ENCODE measurements at places on chromosomes 16 and 17. TPM values are rescaled to one million over a fixed set of nuclear protein-coding genes. Genes with fewer than 3 reads are reported as not detected.

The DBNDD1 gene
- total RNA-seq = 1.4 TPM

The P2RX5 gene
- 60.1 TPM for total RNA-seq

The SRCIN1 gene
- 0.72 TPM for total RNA-seq

DNA sequence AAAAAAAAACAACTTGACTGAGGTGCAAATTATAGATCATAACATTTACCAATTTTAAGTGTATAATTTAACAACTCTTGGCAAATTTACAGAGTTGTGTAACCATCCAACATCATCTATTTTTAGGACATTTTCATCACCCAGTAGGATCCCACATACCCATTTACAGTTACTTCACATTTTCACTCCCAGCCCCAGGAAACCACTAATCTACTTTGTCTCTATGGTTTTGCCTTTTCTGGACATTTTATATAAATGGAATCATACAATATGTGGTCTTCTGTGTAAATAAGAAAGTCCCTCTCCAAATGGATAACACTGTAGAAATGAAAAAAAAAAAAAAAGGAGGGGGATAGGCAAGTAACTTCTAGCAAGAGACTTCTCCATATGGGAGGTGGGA lies 26.1 kb upstream of the XYLT1 start:
- DNase-seq = no peak

GRCh38 chr17:76032073-76032779 lies 5.1 kb upstream of the EVPL start:
- no peak for DNase-seq

DNA sequence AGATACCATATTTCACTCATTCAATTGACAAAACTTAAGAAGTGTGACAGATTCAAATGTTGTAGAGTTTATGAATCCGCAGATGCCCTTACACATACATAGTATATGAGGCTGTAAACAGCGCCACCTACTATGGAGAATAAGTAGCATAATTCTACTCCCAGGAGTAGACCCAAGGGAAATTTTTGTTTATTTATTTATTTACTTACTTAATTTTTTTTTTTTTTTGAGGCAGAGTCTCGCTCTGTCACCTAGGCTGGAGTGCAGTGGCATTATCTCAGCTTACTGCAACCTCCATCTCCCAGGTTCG lies 35.5 kb downstream of the GAN start:
- no peak for DNase-seq

DNA sequence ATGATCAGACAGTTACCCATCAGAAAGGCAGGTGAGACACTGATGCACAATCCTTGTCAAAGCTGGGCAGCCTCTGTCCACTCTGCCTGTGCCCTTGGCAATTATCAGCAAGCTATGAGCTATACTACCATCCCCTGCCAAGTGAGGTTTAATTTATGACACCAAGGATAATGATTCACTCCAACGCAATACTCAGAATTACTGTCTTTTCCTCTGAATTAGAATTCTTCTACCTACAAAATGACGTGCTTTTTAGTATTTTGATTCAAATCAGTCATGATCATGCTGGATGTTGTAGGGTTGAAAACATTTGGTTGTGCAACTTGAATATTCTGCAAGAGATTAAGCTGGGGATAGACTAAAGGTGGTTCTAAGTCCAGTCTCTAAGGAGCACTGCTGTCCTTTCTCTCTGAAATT lies 116.8 kb upstream of the SOX9 start:
- DNase-seq = no peak

DNA sequence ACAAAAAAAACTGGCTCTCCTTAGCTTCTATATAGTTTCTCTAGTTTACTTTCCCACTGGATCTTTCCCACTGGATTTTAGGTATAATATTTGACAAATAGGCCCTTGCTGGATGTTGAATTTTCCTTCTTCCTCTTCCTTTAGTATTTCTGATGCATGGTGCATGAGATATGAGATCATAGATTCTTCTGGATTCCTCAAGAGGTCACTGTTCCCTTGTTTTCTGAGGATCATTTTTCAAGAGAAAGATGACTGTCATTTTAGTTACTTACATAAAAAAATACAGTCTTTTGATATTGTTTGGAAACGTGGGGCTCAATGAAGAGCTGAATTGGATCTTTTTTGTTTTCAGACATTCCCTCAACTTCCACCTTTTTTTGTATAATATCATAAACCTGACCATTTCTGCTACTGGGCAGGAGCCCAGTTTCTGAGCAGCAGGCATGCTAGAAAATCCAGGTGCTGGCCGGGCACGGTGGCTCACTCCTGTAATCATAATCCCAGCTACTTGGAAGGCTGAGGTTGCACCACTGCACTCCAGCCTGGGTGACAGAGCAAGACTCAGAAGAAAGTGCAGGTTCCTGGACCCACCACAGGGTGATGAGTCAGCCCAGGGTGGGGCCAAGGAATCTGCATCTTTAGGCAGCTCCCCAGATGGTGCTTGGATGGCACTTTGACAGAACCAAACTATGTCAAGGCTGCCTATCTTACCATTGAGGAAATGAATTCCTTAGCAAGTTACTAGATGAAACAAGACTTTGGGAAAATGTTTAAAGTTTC lies 70.3 kb downstream of the SDR42E1 start:
- DNase-seq = no peak

GRCh38 chr16:48999044-48999443 lies 282.6 kb downstream of the CBLN1 start:
- no peak for DNase-seq

DNA sequence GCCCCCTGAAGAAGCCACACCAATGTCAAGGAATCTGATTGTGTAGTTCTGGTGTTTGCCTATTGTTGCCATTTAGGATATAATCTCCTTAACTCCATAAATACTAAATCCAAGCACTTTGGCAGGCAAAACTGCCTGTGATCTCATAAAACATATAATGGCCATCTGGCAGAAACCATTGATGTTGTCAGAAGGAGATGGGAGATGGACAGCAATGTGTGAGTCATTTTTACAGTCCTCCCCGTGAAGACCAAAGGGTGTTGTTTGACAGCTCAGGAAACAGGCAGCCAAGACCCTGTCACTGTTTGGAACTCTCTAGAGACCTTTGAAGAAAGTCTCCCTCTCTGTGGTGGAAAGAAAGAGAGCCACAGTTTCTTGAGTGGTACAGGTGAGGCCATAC lies 454.1 kb downstream of the HS3ST3B1 start:
- no peak for DNase-seq

All from activated T-cell treated with anti-CD3 and anti-CD28 coated beads, Interleukin-2, amount 50 U/mL, for 72 hours (primary cell).